GM23338 (cell line): ENCODE measurements at places on chromosomes 11 and 22. TPM values are rescaled to one million over a fixed set of nuclear protein-coding genes. Genes with fewer than 3 reads are reported as not detected.
A peak's percentile ranks its signal among the peaks of the same experiment; 100 is the strongest.

ST14 gene
- polyA plus RNA-seq, result 7.9 and 8.3 TPM in 2 replicates

- no peak overlapping the region for H3K4me3 ChIP-seq
Measured at GRCh38 chr11:84355911-84356310, 1069.7 kb upstream of the CCDC90B start.

GRCh38 chr11:1774886-1775285 is 11.2 kb upstream of the CTSD start:
- no peak overlapping the region for H3K27ac ChIP-seq
- no peaks in the 10 kb centered on the region for H3K27me3 ChIP-seq
- H3K4me3 ChIP-seq, result no peak overlapping the region
- DNase-seq, result no peak
- H3K36me3 ChIP-seq, result no peaks in the 10 kb centered on the region

GRCh38 chr11:83641511-83641910 is 355.3 kb upstream of the CCDC90B start:
- H3K36me3 ChIP-seq, result no peaks in the 10 kb centered on the region
- DNase-seq, result peak; percentile 48
- 0 out of 2 replicates have a peak, but pooled peaks cover 6% of the 10 kb centered on the region for H3K4me1 ChIP-seq
- H3K4me3 ChIP-seq, result no peak overlapping the region

OR4A5 gene
- polyA plus RNA-seq, result not detected in 2 replicates

KRTAP5-10 gene
- polyA plus RNA-seq, result not detected in 2 replicates

MAPK8IP1 gene
- 5.9 and 6.8 TPM in 2 replicates for polyA plus RNA-seq

- DNase-seq, result no peak
- H3K36me3 ChIP-seq, result no peaks in the 10 kb centered on the region
- H3K27me3 ChIP-seq, result no peaks in the 10 kb centered on the region
Measured at GRCh38 chr22:39851606-39852315, 41.8 kb downstream of the ENTHD1 start.

- H3K4me3 ChIP-seq, result peak overlapping the region; percentile 78
- H3K4me1 ChIP-seq, result peaks cover 24% of the 10 kb centered on the region
- DNase-seq, result no peak
- no peak overlapping the region for H3K27ac ChIP-seq
Measured at GRCh38 chr22:39348909-39349505, 784 bp upstream of the SYNGR1 start.

SLC22A8 gene
- polyA plus RNA-seq, result not detected in 2 replicates

DNA sequence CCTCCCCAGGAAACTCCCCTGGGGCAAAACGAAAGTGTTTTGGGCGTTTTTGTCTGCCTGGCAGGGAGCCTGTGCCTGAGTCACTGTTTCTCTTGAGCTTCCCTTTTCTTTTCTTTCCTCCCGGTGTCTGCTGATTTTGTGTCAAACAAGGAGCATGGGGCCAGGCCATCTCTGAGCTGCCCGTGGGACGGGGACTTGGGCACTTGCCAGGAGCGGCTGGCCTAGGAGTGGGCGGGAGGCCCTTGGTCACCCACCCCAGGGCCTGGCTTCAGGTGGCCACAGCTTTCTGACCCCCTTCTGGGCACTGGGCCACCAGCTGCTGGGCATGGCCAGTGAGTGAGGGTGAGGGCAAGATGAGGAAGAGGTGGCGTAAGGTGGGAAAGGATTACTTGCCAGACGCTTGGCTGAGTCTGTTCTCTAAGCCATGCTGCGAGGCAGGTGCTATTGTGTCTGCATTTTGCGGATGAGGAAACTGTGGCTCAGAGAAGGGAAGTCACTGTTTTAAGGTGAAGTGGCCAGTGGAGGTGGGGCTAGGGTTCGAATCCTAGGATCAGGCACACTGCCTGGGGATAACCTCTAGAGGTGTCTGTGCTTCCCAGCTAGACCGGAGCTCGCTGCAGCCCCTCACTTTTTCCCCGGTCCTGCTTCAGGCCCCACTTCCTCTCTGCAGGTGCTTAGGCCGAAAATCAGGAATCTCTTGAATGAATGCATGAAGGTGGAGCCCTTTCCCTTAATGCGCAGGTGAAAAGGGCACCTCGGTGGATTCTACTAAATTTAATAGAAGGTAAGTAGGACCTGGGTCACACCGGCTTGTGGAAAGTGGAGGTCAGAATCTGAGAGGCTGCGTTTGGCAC is 7.8 kb upstream of the NFAM1 start:
- H3K4me3 ChIP-seq, result no peak overlapping the region
- H3K27me3 ChIP-seq, result 0 out of 2 replicates have a peak, but pooled peaks cover 10% of the 10 kb centered on the region
- no peak for DNase-seq
- H3K36me3 ChIP-seq, result no peaks in the 10 kb centered on the region

GRCh38 chr11:69801513-69802335 is 17.5 kb downstream of the FGF3 start:
- H3K27ac ChIP-seq, result no peak overlapping the region
- no peaks in the 10 kb centered on the region for H3K27me3 ChIP-seq
- H3K36me3 ChIP-seq, result no peaks in the 10 kb centered on the region
- H3K4me1 ChIP-seq, result no peaks in the 10 kb centered on the region

GRCh38 chr11:110373051-110373702 is 56.6 kb upstream of the FDX1 start:
- H3K27ac ChIP-seq, result no peak overlapping the region
- H3K27me3 ChIP-seq, result no peaks in the 10 kb centered on the region

CEP126 gene
- 1.5 and 2.3 TPM in 2 replicates for polyA plus RNA-seq

DNA sequence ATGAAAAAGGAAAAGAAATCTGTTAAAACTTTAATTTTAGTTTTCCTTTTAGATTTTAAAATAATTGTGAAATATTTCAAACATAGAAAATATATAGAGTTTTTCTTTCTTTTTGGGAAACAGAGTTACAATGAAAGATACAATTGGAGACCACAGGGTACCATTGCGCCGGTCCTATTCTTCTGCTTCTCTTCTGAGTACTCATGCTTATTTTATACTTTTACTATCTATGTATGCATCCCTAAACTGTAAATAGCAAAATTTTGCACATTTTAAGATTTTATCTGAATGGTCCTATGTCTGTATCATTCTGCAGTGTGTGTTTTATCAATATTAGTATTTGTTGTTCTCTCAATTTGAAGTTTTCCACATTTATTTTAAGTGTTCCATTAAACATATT is 65.0 kb downstream of the EHF start:
- H3K4me1 ChIP-seq, result peaks cover 11% of the 10 kb centered on the region
- no peak for DNase-seq
- no peaks in the 10 kb centered on the region for H3K27me3 ChIP-seq

NEFH gene
- 4.6 and 6.3 TPM in 2 replicates for polyA plus RNA-seq

GRCh38 chr11:119764108-119764868 is 35.3 kb upstream of the NECTIN1 start:
- no peak overlapping the region for H3K4me3 ChIP-seq
- no peaks in the 10 kb centered on the region for H3K4me1 ChIP-seq
- H3K27ac ChIP-seq, result no peak overlapping the region
- peak; percentile 32 for DNase-seq

GRCh38 chr11:125671561-125671960 is 9.1 kb downstream of the ACRV1 start:
- H3K36me3 ChIP-seq, result peaks cover 14% of the 10 kb centered on the region; the same call in 1 of the 2 replicates
- H3K27ac ChIP-seq, result no peak overlapping the region
- no peak for DNase-seq
- H3K27me3 ChIP-seq, result no peaks in the 10 kb centered on the region
- H3K4me3 ChIP-seq, result no peak overlapping the region

GUCY1A2 gene
- polyA plus RNA-seq, result 0.17 and 0.36 TPM in 2 replicates

OR51I1 gene
- not detected in 2 replicates for polyA plus RNA-seq

DNA sequence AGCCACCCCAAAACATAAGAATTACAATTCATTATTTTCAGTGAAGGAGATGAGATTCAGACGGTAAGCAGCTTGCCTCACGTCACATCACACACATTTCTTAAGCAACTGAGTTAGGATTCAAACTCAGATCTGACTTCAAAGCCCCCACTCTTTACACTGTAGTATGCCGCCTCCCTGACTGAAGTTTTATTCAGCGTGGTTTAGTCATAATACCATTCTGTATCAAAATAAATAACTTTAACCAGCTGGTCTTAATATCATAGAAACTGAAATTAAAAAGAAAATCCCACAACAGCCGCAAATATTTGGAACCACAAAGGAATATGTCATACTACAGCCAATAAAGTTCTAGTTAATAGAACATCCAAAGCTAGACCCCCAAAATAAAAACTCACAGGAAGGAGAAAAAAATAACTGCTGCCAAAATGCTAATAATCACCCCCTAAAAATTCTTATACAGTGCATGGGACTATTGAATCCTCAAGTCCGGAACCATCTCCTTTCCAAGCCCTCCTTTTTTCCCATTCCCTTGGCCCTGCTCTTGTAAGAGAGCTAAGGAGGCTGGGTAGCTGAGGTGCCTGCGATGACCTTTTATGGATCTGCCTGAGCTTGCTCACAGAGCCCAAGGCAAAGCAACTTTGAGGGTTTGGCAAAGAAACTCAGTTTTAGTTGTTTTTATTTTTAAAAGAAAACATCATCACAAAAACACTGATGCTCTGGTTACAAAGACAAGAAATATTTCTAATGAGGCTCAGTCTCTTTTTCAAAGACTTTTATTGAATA is 334.5 kb downstream of the TTC28 start:
- H3K36me3 ChIP-seq, result no peaks in the 10 kb centered on the region
- DNase-seq, result peak; percentile 29
- no peaks in the 10 kb centered on the region for H3K4me1 ChIP-seq
- H3K27ac ChIP-seq, result no peak overlapping the region
- H3K4me3 ChIP-seq, result no peak overlapping the region

DNA sequence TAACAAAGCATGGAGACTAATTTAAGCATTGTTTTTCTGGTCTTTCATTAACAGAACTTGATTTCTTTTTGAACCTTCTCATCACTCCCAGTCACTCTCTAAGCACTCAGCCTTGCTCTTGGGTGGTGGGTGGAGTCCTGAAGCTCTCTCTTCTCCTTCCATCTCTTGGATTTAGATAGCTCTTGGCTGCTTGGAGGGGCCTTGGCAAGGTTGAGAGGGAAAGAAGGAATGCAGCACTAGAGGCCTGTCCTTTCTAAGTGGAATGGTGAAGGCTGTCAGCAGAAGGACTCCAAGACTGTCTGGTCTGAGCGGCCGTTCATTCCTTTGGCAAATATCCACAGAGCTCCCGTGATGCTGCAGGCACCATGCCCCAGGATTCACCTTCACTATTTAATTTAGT is 168.6 kb upstream of the E2F8 start:
- no peak overlapping the region for H3K27ac ChIP-seq
- no peaks in the 10 kb centered on the region for H3K27me3 ChIP-seq
- no peaks in the 10 kb centered on the region; the same call in 1 of the 2 replicates for H3K36me3 ChIP-seq
- peaks cover 9% of the 10 kb centered on the region; the same call in 1 of the 2 replicates for H3K4me1 ChIP-seq
- no peak for DNase-seq
- no peak overlapping the region for H3K4me3 ChIP-seq

GRCh38 chr11:119447664-119448242 is 24.8 kb upstream of the THY1 start:
- no peaks in the 10 kb centered on the region for H3K36me3 ChIP-seq
- no peak overlapping the region for H3K4me3 ChIP-seq
- no peak overlapping the region for H3K27ac ChIP-seq
- no peak for DNase-seq

DNA sequence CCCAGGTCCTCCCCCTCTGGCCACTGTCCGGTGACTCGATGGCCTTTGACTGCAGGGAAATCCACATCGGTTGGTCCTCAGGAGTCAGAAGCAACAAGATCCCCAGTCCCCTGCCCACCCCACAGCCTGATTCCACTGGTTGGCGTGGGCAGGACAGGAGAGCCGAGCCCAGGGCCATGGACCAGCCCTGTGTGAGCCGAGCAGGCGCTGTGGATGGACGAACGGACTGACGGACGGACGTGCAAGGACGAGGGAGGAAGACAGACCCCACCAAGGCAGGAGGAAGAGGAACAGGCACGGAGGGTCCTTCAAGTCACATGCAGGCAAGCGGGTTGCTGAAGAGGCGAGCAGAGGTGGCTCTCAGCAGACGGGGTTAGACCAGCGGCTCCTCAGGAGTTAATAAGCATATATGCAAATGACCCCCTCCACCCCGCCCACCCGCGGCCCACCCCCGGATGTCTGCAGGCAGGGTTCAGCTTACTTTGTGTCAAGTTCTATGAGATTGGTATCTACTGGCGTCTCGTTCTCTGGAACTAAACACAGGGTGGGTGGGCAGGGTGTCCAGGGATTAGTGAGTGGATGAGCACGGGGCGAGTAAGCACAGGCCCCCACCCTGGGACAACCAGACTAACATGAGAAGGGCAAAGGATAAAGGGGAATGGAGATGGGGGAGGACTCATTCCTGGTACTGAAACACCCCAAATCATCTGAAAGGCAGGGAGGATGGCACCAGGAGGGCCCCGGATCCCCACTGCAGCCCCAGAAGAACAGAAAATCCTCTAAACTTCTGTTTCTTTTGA is 26.8 kb downstream of the TPBGL start:
- no peak overlapping the region for H3K27ac ChIP-seq
- no peaks in the 10 kb centered on the region for H3K36me3 ChIP-seq
- H3K4me1 ChIP-seq, result no peaks in the 10 kb centered on the region
- H3K27me3 ChIP-seq, result no peaks in the 10 kb centered on the region
- peak; percentile 33 for DNase-seq

- H3K27ac ChIP-seq, result no peak overlapping the region
- H3K36me3 ChIP-seq, result no peaks in the 10 kb centered on the region
- H3K27me3 ChIP-seq, result no peaks in the 10 kb centered on the region
- H3K4me3 ChIP-seq, result peak overlapping the region; percentile 62
- peak; percentile 96 for DNase-seq
- H3K4me1 ChIP-seq, result peaks cover 33% of the 10 kb centered on the region
Measured at GRCh38 chr11:116732271-116733042, 40.3 kb downstream of the BUD13 start.

TRPM5 gene
- polyA plus RNA-seq, result not detected in 2 replicates

APLNR gene
- not detected in 2 replicates for polyA plus RNA-seq

GRCh38 chr11:131295986-131296385 is 74.4 kb upstream of the NTM start:
- H3K4me3 ChIP-seq, result no peak overlapping the region
- H3K27ac ChIP-seq, result 0 out of 2 replicates have a peak overlapping the region, but pooled peaks have one; percentile 20
- peaks cover 17% of the 10 kb centered on the region for H3K36me3 ChIP-seq
- peaks cover 65% of the 10 kb centered on the region for H3K4me1 ChIP-seq
- no peaks in the 10 kb centered on the region for H3K27me3 ChIP-seq
- no peak for DNase-seq

DNA sequence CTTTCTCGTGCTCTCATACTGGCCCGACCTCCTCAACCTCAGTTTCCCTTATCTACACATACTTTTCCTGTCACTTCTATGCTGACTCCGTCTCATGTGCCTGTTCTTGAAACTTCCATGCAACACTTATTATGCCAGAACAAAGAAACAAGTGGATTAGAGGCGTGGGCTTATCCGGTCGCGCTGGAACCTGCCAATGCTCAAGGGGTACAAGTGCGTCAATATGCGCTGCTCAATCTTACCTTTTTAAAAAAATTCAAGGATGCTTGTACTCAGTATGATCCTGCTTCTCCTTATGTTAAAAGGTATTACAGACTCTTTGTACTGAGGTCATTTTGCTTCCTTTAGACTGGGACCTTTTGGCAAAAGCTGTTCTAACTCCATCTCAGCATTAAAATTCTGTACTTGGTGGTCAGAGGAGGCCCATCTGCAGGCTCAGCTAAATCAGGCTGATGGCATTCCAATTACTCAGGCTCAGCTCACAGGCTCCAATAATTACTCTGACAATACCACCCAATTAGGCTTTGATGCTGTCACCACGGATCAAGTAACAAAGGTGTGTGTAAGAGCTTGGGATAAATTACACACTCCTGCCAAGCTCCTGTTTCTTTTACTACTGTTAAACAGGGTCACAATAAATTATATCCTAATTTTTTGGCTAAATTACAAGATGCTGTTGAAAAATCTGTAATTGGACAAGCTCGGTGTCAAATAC is 26.3 kb upstream of the ALDH3B2 start:
- no peak overlapping the region for H3K27ac ChIP-seq
- no peak overlapping the region for H3K4me3 ChIP-seq
- H3K4me1 ChIP-seq, result 0 out of 2 replicates have a peak, but pooled peaks cover 7% of the 10 kb centered on the region
- H3K36me3 ChIP-seq, result no peaks in the 10 kb centered on the region
- DNase-seq, result no peak

GRCh38 chr22:23215294-23216241 is 35.3 kb downstream of the BCR start:
- no peaks in the 10 kb centered on the region for H3K36me3 ChIP-seq
- H3K4me3 ChIP-seq, result no peak overlapping the region
- H3K27me3 ChIP-seq, result no peaks in the 10 kb centered on the region
